Activated T-cell treated with anti-CD3 and anti-CD28 coated beads for 4 hours (primary cell): ENCODE measurements at places on chromosomes 2 and 18.

- no peak for DNase-seq
Observed at GRCh38 chr18:11872479-11873136, 21.4 kb downstream of the CHMP1B start.

- DNase-seq = no peak
Observed at GRCh38 chr18:23183411-23184150, 48.3 kb downstream of the CABLES1 start.

DNA sequence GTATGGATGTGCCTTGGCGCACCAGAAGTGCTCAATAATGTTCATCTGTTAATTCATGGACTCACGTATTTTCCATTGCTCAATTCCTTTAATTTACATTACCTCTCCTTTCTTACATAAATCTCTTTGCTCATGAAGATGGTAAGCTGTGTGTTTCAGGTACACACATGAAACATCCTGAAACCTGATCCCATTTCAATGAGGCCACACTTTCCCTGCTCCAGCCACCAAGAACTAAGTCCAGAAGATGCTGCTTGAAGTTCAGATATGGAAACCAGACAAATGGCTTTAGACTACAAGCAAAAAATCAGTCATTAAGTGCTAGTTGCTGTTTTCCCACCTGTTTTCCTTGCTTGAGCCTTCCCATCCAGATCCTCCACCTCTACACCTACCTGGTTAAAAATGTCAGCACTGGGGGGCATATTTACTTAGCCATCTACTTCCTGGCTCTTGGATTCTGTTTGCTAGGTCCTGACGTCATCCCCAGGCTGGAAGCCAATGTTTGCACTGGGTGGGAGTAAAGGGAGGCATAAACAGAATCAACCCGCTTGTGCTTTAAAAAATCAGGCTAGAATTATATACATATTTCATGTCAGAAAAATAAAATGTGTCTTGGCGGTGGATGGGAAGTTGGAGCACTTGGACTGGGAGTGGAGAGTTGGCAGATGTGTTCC is 309.7 kb downstream of the OSR1 start:
- no peak for DNase-seq

- no peak for DNase-seq
Observed at GRCh38 chr2:240989451-240990265, 8.8 kb upstream of the SNED1 start.

- peak; percentile 97 for DNase-seq
Observed at GRCh38 chr2:174487108-174487819, 435 bp upstream of the GPR155 start.

DNA sequence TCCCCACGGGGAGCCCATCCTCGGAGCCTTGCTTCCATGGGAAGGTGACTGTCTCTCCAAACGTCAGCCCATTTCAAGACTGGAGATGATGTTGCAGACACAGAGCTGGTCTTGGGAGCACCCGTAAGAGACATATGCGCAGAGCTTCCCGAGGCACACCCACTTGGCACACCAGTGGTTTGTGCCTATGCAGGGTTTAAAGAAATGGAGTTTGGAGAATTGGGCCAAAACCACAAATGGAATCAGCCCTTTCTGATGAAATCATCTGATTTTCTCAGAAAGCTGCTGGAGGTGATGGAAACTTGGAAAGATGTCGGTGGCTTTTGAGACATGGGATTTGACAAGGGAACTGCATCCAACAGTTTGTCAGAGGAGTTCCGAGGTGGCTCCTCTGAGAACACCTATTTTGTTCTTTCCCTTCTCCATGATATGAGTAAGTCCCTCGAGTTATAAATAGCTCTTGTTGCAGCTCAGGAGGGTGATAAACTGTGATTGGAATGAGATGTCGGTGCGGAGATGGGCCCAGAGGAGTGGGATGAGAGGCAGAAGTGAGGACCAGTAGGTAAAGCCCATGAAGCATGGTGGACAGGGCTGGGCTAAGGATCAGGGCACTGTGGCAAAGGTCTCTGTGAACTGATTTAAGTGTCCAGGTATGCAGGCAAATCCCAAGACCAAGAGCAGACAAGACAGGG is 225.7 kb downstream of the ACKR3 start:
- DNase-seq = no peak

- no peak for DNase-seq
Observed at GRCh38 chr2:218995561-218995960, 2.3 kb upstream of the CRYBA2 start.

DNA sequence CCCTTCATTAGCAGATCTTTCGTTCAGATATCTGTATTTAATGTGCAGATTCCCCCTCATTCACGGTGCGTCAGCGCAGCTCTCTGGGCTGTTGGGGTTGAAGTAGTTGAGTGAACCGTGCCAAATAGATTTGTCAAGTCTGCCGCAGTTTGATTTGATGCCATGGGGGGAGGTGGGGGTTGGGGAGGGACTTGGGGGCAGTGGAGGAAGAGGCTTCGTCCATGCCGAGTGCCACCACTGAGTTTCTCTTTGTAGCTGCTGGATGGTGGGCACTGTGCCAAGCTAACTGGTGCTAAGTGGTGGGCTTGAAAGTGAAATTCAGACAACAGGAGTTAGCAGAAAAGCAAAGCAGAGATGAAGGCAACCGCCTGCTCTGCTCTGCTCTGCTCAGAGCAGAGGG is 47.9 kb downstream of the NRP2 start:
- DNase-seq = no peak

DNA sequence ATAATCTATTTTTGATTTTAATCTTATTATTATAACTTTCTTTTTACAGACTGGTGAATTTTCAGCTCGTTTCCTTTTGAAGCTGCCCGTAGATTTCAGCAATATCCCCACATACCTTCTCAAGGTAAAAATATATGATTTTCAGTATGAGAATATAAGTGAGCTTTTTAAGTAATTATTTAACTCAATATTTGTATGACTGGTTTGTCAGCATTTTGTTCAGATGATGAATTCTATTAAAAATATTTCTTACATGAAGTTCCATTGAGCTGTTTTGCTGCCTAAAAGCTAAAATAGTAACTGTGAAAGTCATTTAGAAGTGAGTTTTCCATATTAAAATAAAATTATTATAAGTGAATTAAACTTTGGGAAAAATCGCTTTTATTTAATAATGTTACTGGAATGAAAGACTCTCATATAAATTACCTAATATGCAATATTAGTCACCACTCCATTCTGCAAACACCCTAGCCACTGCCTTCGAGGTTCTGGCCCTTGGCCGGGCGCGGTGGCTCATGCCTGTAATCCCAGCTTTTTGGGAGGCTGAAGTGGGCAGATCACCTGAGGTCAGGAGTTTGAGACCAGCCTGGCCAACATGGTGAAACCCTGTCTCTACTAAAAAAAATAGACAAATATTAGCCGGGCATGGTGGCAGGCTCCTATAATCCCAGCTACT is 155.3 kb downstream of the BABAM2 start:
- no peak for DNase-seq

DNA sequence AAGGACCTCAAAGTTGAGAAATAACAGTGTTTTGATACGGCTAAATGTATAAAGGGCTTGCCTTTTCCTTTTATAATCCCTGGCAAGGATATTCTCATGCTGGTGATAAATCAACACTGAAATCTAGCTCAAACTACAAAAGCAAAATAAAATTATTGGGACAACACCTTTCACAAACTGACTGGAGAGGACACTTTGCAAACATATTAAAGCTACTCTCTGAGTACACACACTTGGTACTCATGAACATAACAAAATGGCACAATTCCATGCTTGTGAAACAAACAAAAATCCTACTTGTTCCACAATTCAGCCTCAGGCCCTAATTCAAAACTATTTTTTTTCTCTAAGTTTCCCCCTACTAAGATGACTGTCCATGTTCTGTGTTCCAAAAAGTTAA is 305.8 kb downstream of the ETAA1 start:
- DNase-seq = no peak

- no peak for DNase-seq
Observed at GRCh38 chr2:233852056-233852455, 2.3 kb downstream of the HJURP start.

GRCh38 chr2:159891917-159892730 is 94.1 kb upstream of the CD302 start:
- no peak for DNase-seq

DNA sequence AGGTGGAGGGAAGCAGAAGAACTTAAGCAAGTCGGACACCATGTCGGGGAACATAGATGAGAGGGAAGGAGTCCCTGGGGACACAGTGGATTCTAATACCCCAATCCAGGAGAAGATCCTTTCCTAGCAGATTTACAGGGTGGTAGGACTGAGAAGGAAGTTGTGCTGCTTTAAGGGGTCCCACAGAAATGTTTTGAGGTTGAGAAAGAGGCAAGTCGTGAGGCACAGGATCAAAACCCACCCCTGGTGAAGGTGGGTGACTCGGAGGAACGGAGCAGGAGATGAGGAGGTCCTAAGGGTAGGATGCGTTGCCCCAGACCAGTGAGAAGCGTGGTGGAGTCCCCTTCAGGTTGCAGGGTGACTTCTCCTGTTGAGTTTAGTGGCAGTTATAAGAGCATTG is 32.7 kb downstream of the DCDC2C start:
- no peak for DNase-seq

GRCh38 chr2:175734686-175735085 is 267.4 kb downstream of the LNPK start:
- DNase-seq = no peak

DNA sequence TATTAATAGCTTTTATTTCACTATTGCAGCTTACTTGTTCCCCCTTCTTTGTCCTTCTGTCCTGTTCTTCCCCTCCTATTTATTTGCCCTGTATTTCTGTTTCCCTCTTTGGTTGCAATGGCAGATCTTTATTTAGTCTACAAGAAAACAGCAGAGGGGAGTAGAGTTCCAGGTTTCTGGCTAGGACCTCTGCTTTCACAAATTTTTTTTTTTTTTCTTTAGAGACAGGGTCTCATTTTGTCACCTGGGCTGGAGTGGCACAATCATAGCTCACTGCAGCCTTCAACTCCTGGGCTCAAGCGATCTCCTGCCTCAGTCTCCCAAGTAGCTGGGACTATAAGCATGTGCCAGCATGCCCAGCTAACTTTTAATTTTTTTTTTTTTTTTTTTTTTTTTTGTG is 188.1 kb upstream of the SPRED2 start:
- DNase-seq = no peak
